Thyroid gland (tissue), 4 donors: ENCODE measurements at places on chromosomes 2 and 18. TPM values are rescaled to one million over a fixed set of nuclear protein-coding genes. Genes with fewer than 3 reads are reported as not detected.

GRCh38 chr2:217185265-217185995 is 325.6 kb upstream of the TNP1 start:
- H3K4me3 ChIP-seq = no peak overlapping the region
- H3K36me3 ChIP-seq = no peaks in the 10 kb centered on the region
- H3K27ac ChIP-seq = no peak overlapping the region
- no peak for DNase-seq
- peaks cover 4% of the 10 kb centered on the region for H3K4me1 ChIP-seq

- peaks cover under 1% of the 10 kb centered on the region for H3K36me3 ChIP-seq
- H3K4me1 ChIP-seq = peaks cover 29% of the 10 kb centered on the region
- no peak overlapping the region for H3K27ac ChIP-seq
- H3K27me3 ChIP-seq = no peaks in the 10 kb centered on the region
- DNase-seq = peak; percentile 51
Observed at GRCh38 chr2:30514134-30514847, 67.2 kb downstream of the LCLAT1 start.

- H3K4me3 ChIP-seq = no peak overlapping the region
- DNase-seq = no peak
- H3K36me3 ChIP-seq = peaks cover 4% of the 10 kb centered on the region
- H3K4me1 ChIP-seq = no peaks in the 10 kb centered on the region
Observed at GRCh38 chr2:3399829-3400228, 20.3 kb downstream of the TRAPPC12 start.

RAD51AP2 gene
- 0.13 TPM for total RNA-seq

PPP4R3B gene
- 76.2 TPM for total RNA-seq

ABCG5 gene
- total RNA-seq = not detected

CLEC4F gene
- 1.4 TPM for total RNA-seq
